ENCODE measurements at places on chromosomes 1 and 21. TPM values are rescaled to one million over a fixed set of nuclear protein-coding genes. Genes with fewer than 3 reads are reported as not detected.

Gene CD84
- 29.9 TPM for total RNA-seq

Gene COL9A2
- 8.3 TPM for total RNA-seq

Gene CA6
- 10.1 TPM for total RNA-seq

Gene IVL
- total RNA-seq, result not detected

Gene CRYAA
- total RNA-seq, result not detected

Gene UTP11
- 49.6 TPM for total RNA-seq

Gene CTSK
- total RNA-seq, result 6.4 TPM

Gene CORT
- total RNA-seq, result 0.73 TPM

Gene RPS6KA1
- total RNA-seq, result 181 TPM

Gene WASF2
- total RNA-seq, result 113 TPM

Gene RHEX
- total RNA-seq, result not detected

Gene CLCNKB
- total RNA-seq, result not detected

Gene PTAFR
- 0.20 TPM for total RNA-seq

Gene PLA2G4A
- total RNA-seq, result not detected

Gene ZBTB21
- 14.2 TPM for total RNA-seq

Gene THEMIS2
- 30.7 TPM for total RNA-seq

Gene LCE1C
- not detected for total RNA-seq

Gene NTNG1
- not detected for total RNA-seq

Gene GPR25
- total RNA-seq, result not detected

Gene C8B
- total RNA-seq, result not detected

Gene FAM151A
- not detected for total RNA-seq

Gene NFASC
- 0.14 TPM for total RNA-seq

Gene NIBAN1
- total RNA-seq, result 60.8 TPM

Gene BTBD8
- 1.7 TPM for total RNA-seq

Gene RPE65
- total RNA-seq, result not detected

Gene B3GALT5
- not detected for total RNA-seq

Gene RGS7
- not detected for total RNA-seq

Gene KLHDC9
- 0.52 TPM for total RNA-seq

Gene REN
- total RNA-seq, result not detected

Gene MAEL
- total RNA-seq, result not detected

Gene SHISAL2A
- 11.0 TPM for total RNA-seq

Gene NR1I3
- total RNA-seq, result not detected

Gene OR14C36
- total RNA-seq, result not detected

Gene CBR3
- 16.1 TPM for total RNA-seq

Gene SLFNL1
- 0.35 TPM for total RNA-seq

Gene DMRTA2
- not detected for total RNA-seq

Gene POU2F1
- total RNA-seq, result 24.6 TPM

Gene HES5
- not detected for total RNA-seq

Gene BRDT
- total RNA-seq, result not detected
